ENCODE measurements at places on chromosomes 1 and 21. TPM values are rescaled to one million over a fixed set of nuclear protein-coding genes. Genes with fewer than 3 reads are reported as not detected.

TCEA3 gene
- total RNA-seq, result 15.3 TPM

DNA sequence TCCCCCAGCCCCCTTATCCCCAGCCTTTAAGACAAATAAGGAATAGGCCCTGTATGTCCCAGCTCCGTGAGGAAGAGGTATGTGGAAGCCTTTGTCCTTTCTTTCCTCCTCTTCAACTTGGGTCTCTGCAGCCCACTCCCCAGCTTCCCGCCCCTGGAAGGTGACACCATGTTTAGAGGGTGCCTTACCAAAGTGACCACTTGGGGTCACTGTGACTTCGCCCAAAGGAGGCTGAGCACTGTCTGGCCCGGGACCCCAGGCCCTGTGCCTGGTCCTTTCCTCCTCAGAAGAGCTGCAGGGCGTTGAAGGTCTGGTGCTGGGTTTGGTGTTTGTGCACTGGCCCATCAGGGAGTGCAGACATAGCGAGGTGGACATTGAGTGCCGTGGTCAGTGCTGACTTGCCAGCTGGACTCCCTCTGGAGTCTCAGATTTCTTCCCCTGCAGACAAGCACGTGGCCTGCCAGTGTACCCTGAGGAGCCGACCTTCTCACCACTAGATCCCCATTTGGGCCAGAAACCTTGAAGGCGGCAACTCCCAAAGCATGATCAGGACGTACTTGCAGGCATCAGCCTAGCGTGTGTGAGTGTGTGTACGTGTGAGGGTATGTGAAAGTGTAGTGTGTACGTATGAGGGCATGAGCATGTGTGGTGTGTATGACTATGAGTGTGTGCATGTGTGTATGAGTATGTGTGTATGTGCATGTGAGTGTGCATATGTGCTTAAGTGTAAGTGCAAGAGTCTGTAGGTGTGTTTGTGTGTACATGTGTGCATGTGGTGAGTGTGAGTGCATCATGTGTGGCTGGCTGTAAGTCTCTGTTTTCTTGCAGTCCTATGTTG, 181.4 kb upstream of the KIAA0040 start:
- peak; percentile 42 for DNase-seq
- H3K36me3 ChIP-seq, result no peaks in the 10 kb centered on the region
- no peaks in the 10 kb centered on the region for H3K4me1 ChIP-seq

SAMSN1 gene
- total RNA-seq, result 43.0 TPM

- H3K27me3 ChIP-seq, result peaks cover 15% of the 10 kb centered on the region
- peaks cover 49% of the 10 kb centered on the region for H3K4me1 ChIP-seq
- DNase-seq, result no peak
- H3K27ac ChIP-seq, result no peak overlapping the region
- no peak overlapping the region for H3K4me3 ChIP-seq
Measured at GRCh38 chr1:117650840-117651568, 45.2 kb downstream of the TENT5C start.

DNA sequence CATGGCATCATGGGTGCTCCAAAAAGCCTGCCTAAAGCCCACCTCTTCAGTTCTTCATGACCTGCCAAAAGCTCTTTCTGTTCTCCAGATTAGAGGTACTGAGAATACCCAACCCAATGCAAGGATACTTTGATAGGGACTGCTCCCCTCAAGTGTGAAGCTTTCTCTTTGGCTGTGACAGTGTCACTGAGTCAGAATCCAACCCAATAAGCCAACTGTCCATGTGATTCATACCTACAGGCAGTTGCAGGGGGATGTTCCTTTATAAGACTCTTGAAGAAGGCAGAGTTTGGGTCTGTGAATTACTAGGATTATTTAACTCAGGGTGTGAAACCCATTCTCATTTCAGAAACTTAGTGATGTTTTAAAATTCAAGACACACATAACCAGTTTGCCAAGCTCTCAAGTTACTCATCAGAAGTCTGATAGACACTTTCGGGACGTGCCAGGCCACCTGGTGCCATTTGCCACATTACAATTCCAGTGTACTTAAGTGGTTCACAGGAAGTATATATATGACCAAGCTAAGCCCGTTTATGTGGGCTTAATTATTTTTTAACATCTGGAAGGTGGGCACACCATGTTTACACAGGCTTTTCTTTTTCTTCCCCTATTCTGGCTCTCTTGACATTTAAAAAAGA, 265.8 kb downstream of the NFIA start:
- H3K27me3 ChIP-seq, result peaks cover 2% of the 10 kb centered on the region
- H3K27ac ChIP-seq, result no peak overlapping the region
- H3K36me3 ChIP-seq, result no peaks in the 10 kb centered on the region
- H3K4me1 ChIP-seq, result no peaks in the 10 kb centered on the region
- no peak overlapping the region for H3K4me3 ChIP-seq
- DNase-seq, result no peak

BSDC1 gene
- 38.3 TPM for total RNA-seq

GRCh38 chr1:151641229-151641628, 29.4 kb downstream of the SNX27 start:
- H3K36me3 ChIP-seq, result peaks cover 21% of the 10 kb centered on the region
- peaks cover 9% of the 10 kb centered on the region for H3K4me1 ChIP-seq
- H3K27ac ChIP-seq, result no peak overlapping the region

DNA sequence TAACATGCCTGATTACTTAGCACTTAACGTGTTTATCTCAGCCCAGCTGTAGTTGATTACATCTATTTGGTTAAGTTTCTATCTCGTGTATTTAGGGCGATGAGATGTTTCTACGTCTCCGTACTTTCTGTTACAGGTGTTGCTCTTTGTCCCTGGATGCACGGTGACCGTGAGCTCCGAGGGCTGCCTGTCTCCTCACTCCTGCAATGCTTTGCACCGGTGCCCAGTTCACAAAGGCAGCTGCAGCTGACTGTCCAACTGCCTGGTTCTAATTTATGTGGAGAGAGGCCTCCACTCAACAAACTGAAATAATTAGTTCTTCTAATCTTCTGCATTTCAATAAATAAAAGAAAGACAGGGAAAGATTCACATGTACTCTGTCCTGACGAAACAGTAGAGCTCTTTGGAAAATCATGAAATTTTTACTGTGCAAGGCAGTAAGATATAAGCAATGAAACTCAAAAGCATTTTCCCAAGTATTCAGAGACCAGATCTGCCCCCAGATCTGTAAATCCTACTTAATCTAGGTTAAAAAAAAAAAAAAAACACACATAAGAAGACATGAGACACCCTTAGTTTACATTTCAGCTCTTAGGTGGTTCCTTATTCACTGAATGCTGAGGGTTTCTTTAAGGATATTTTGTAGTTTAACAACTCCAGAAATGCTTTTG, 108.2 kb downstream of the TGFBR3 start:
- H3K27me3 ChIP-seq, result no peaks in the 10 kb centered on the region
- H3K4me1 ChIP-seq, result peaks cover 4% of the 10 kb centered on the region
- peaks cover 6% of the 10 kb centered on the region for H3K36me3 ChIP-seq
- no peak overlapping the region for H3K4me3 ChIP-seq

DNA sequence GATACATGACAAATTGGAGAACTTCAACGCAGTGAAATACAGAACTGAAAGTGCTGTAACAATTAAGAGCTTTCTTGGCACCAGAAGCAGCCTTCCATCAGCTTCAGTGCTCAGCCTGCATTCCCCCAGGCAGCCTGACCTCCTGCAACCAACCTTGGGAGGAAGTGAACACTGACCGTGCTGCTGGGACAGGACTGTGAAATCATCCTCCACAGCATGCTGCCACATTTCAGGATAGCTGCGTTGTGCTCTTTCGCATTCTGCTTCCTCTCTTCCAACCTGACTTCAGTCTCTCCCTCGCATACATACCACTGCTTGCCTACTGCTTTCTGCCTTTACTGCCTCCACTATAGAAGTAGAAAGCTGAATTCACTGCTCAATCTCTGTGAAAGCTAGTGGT, 388.6 kb downstream of the RWDD3 start:
- no peak overlapping the region for H3K4me3 ChIP-seq
- no peaks in the 10 kb centered on the region for H3K36me3 ChIP-seq
- no peak overlapping the region for H3K27ac ChIP-seq
- no peaks in the 10 kb centered on the region for H3K27me3 ChIP-seq
- H3K4me1 ChIP-seq, result no peaks in the 10 kb centered on the region
- no peak for DNase-seq

GRCh38 chr1:22428672-22429071, 23.0 kb upstream of the ZBTB40 start:
- DNase-seq, result peak; percentile 22
- H3K4me3 ChIP-seq, result peak overlapping the region; percentile 72
- no peaks in the 10 kb centered on the region for H3K4me1 ChIP-seq
- H3K27ac ChIP-seq, result no peak overlapping the region

C1orf74 gene
- total RNA-seq, result 4.6 TPM

ANXA9 gene
- total RNA-seq, result not detected

DNA sequence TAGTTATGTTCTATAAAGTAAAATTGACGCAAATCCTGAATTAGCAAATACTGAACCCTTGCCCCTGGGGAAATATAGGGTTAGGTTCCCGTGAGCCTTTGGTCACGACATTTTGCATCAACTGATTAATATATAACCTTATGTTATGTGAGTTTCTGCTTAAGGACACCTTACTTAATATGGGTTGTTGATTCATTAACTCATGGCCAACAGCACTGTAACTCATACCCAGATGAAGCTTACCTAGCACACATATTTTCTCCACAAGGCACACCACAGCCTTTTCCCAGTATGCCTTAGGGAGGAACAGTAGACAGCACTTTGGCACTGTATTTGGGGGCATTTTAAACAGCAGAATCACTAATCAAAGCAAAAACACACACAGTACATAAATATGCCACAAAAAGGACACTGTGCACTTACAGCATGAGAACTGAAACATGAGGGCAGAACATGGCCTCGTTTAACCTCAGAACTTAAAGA, 15.1 kb downstream of the INAVA start:
- H3K4me3 ChIP-seq, result no peak overlapping the region
- DNase-seq, result no peak
- H3K36me3 ChIP-seq, result no peaks in the 10 kb centered on the region
- H3K4me1 ChIP-seq, result peaks cover 12% of the 10 kb centered on the region

DNA sequence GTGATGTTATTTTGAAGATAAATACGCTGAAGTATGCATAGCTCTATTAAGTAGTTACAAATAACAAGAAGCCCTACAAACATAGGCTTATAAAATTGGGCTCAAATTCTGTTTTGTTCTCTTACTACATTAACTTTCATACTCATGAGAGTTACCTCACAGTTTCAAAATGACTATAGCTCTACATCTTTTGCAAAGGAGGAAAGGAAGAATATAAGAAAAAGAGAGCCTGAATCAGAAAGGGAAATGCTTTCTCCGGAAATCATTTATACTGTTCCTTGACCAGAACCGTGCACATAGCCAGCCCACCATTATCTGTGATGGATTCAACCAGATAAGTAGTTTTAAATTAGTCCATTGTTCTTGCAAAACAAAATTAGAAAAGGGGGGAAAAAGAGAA, 1252.1 kb downstream of the NCAM2 start:
- H3K27ac ChIP-seq, result no peak overlapping the region
- no peaks in the 10 kb centered on the region for H3K36me3 ChIP-seq
- H3K4me1 ChIP-seq, result peaks cover 4% of the 10 kb centered on the region
- H3K27me3 ChIP-seq, result no peaks in the 10 kb centered on the region
- no peak overlapping the region for H3K4me3 ChIP-seq
- DNase-seq, result no peak

GRCh38 chr1:85224734-85225623, 24.2 kb upstream of the SYDE2 start:
- no peak overlapping the region for H3K27ac ChIP-seq
- H3K36me3 ChIP-seq, result no peaks in the 10 kb centered on the region
- H3K4me3 ChIP-seq, result no peak overlapping the region

DNA sequence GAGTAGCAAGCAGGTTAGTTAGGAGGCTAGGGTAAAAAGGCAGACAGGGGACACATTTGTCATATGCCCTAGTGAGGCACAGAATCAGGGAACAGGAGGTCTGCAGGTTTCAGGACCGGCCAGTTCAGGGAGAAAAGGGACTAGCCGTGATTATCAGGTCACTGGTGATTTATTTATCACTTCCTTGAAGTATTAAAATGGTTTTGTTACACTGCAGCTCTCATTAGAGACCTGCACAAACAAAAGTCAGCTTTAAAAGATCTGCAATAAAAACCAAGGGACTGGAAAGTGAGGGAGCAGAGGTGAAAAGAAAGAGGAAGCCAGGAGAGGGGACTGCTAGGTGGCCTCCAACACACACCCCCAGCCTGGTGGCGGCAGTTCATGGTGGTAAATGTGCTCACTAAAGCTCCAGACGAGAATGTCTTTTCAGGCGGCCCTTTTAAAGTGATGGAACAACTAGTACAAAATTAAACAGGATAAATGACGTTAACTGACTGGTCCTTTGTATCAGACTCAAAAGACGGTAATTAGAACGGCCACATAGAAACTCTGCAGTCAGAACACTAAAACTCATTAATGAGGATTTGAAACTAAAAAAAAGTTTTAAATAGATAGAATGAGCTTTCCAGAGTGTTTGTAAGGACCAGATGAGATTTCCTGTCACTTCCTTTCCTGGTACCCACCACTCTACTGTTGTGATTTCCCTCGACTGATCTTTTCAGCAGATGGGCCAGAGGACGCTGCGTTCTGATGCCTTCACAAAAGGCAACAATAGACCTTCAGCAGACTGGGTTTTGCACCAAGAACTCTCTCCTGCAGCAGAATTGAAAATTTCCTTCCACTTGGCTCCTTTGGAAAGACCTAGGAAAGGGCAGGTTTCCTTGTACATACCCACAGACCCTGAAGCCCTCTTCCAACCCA, 136.8 kb downstream of the NTPCR start:
- DNase-seq, result no peak
- H3K4me3 ChIP-seq, result no peak overlapping the region
- no peaks in the 10 kb centered on the region for H3K4me1 ChIP-seq
- no peak overlapping the region for H3K27ac ChIP-seq
- H3K27me3 ChIP-seq, result no peaks in the 10 kb centered on the region

DNA sequence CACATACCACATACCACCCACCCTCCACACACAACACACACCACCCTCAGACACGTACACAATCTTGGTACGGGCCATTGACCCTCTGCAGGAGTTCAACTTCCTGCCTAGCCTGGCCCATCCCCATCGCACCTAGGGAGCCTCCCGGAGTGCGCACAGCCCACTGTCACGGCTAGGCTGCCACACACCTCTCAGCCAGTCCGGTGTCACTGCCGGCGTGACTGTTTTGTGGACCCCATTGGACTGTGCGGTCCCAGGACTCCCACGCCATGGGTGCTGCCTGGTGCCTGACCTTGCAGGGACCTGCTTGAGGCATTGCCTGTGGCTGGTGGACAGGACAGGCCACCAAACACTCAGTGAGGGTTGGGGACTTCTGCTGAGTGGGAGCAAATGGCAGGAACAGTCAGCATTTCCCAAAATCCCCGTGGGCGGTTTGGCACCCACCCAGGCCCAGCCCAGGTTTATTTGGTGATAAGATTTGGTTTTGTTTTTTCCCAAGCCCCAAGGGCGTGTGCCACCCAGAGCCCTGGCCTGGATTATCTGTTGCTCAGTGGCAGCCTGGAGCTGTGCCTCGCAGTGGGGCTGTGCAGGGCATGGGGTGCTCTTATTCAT, 27.7 kb downstream of the RAB7B start:
- H3K4me3 ChIP-seq, result no peak overlapping the region
- no peaks in the 10 kb centered on the region for H3K4me1 ChIP-seq
- peak; percentile 1 for DNase-seq
- H3K27me3 ChIP-seq, result no peaks in the 10 kb centered on the region

- no peaks in the 10 kb centered on the region for H3K27me3 ChIP-seq
- no peaks in the 10 kb centered on the region for H3K4me1 ChIP-seq
- no peak overlapping the region for H3K4me3 ChIP-seq
- H3K36me3 ChIP-seq, result no peaks in the 10 kb centered on the region
Measured at GRCh38 chr21:46082713-46082962, 15.3 kb upstream of the COL6A2 start.

Data from activated naive CD4-positive, alpha-beta T cell treated with anti-CD3 and anti-CD28 coated beads for 36 hours (primary cell).